ENCODE measurements at places on chromosomes 6 and 20. TPM values are rescaled to one million over a fixed set of nuclear protein-coding genes. Genes with fewer than 3 reads are reported as not detected.

- no peak for DNase-seq
Measured at GRCh38 chr6:30813631-30814145, 69.3 kb upstream of the IER3 start.

DNA sequence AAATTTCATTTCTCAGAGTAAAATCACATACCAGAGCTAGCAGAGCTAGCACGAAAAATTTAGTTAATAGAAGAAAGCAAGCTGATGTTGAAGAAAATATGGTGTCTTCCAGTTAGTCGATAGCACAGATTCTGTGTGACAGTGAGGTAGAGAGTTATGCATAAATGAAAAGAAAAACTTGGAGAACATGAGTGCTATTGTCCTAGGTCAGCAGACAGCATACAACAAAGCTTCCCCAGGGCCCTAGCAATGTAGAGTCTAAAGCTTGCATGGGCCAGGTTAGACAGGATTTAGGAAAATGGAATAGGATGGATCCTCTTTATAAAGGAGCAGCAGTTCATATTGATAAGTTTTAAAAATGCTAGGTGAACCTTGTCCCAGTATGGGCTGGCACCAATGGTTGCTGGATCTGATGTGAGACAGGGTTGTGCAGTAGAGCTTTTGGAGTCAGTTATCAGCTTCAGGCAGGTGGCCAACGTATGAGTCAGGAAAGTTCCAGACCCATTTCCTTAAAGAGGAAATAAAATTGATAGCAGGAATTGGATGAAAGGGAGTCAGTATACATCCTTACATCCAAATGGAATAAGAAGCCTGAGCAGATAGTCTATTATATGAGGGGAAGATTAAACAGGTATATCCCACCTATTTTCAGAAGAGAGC, 277.2 kb downstream of the FRK start:
- DNase-seq = peak; percentile 8

GRCh38 chr6:73860303-73860702, 164.3 kb downstream of the CD109 start:
- DNase-seq = no peak

DNA sequence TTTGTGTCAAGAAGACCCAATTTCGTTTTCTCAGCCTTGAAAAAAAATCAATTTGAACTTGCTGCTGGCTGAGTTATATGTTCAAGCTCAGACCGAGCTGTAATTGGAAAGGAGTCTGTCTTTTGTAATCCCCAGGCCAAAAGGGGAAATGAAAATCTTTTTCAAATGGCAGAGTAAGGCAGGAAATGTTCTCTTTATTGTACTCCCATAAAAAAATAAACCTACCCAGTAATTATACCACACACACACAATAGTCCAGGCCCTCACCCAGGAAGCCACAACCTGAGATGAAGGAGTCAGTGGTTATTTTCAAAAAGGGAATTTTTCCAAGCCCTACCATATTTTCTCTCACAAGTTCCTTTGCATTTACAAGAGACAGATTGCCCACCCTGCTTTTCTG, 45.3 kb downstream of the CLIC5 start:
- no peak for DNase-seq

DNA sequence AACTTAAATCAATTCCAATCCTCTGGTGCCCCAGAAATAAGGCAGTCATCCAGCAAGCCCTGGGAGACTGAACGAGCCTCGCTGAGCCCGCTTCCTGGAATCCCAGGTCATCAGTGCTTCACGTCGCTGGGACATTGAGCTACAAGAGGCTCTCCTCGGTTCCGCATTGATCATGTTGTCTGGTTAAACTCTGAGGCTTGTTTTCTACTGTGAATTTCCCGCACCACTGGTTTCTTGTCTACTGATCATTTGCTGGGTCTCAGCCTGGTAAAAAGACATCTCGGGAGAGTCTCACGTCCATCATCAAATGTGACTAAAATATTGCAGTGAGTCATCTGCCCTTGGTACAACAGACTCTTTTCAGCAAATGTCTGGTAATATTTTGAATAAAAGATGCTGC, 569.2 kb downstream of the QKI start:
- no peak for DNase-seq

GRCh38 chr6:145643760-145644159, 91.6 kb downstream of the EPM2A start:
- peak; percentile 7 for DNase-seq

GRCh38 chr6:161963634-161964234, 689.9 kb upstream of the AGPAT4 start:
- DNase-seq = no peak

- DNase-seq = peak; percentile 77
Measured at GRCh38 chr20:41249411-41250281, 67.9 kb downstream of the ZHX3 start.

GRCh38 chr20:61343934-61344333, 91.9 kb downstream of the CDH4 start:
- DNase-seq = no peak

DNA sequence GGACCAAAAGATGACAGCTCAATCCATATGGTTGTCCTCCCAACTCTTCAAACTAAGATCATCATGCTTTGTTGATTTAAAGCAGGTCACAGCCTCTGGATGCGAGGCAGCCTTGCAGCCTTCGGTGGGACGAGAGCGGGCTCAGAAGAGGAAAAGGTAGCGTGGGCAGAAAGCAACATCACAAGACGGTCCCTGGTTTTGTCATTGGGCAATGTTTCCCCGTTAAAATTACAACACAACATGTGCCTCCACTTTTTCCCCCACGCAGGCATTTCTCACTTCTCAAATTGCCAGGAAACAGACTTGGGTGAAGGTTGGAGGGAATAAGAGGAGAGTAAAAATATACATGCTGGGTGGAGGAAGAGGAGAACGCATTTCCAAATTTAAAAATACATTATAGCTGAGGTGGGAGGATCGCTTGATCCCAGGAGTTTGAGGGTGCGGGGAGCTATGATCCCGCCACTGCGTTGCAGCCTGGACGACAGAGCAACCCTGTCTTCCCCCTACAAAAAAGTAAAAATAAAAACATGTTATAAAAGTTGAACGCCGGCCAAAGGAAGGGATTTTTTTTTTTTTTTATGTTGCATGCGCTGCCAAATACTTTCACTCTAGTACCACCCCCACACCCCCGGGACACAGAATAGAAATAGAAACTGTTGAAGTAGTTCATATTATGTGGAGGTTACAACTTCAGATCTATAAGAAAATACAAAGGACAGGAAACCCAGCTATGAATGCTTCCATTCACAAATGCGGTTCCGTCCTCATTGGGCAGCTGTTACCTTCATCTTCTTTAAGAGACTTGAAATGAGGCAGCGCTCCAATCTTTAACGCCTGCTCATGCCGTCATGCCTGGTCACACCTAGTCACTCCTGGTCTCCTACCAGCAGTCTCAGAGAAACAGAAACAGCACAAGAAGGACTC, 13.9 kb upstream of the NAA20 start:
- DNase-seq = no peak

- DNase-seq = peak; percentile 85
Measured at GRCh38 chr6:27145731-27146455, 101.6 kb upstream of the PRSS16 start.

DNA sequence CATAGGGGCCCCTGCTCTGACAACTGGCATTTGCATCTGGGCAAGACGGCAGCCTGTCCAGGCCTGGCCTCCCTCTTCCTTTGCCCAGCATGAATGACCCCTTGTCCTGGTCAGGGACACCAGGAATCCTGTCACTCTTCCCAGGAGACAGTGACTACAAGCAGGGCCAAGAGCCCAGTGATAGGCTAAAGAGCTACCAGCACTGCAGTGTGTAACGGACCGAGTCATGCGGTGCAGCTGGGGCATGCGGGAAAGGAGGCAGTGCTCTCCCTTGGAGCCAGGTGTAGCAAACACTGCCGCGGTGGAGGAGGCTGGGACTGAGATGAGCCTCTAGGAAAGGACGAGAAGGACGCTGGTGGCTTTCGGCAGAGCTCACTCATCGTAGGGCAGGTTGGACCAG, 38.7 kb upstream of the DSP start:
- no peak for DNase-seq

DNA sequence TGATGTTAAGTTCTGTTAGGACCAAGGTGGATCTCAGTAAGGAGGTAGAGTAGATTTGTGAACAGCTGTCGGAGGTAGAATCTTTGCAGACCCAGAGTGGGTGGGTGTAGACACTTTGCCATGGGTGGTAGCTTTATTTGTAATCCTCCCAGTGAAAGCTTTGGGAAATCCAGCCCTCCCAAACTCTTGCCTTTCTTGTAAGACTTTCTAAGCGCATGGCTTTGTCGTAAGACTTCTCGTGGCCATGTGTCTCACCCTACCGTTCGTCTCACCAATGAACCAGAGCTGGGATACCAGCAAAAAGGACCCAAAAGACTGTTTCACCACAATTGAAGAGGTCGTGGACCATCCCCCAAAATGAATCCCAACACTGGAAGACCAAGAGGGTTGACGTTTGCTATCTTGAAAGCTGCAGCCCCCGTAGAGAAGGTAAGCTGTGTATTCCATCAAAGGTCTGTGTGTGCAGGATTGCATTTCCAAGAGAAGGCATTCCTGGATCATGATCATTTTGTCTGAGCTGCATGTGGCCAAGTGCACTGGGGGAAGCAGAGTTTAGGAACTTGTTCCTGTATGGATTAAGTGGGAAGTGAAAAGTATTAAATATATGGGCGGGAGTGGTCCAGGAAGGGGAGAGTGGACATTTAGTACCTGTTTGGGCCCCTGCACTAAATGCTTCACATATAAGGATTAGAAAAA, 5.8 kb upstream of the TMEM14A start:
- DNase-seq = no peak

DNA sequence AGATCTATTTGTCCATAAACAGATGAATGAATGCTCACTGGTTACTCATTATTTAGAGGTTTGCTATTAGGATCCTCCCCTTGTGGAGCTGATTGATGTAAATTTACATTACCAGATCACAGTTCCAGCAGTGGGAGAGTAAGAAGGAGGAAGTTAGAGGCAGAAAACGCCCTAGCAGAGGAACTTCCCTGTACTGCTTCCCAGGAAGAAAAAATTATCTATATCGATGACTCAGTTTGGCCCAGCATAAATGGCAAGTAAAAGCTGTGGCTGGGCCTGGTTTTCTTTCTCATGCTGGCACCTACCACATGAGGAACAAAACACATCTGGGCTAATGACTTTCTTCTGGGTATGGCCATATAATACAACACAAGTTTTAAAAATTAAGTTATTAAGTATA, 35.7 kb downstream of the DNAAF9 start:
- no peak for DNase-seq

GRCh38 chr6:6612308-6612707, 23.8 kb downstream of the LY86 start:
- no peak for DNase-seq

DNA sequence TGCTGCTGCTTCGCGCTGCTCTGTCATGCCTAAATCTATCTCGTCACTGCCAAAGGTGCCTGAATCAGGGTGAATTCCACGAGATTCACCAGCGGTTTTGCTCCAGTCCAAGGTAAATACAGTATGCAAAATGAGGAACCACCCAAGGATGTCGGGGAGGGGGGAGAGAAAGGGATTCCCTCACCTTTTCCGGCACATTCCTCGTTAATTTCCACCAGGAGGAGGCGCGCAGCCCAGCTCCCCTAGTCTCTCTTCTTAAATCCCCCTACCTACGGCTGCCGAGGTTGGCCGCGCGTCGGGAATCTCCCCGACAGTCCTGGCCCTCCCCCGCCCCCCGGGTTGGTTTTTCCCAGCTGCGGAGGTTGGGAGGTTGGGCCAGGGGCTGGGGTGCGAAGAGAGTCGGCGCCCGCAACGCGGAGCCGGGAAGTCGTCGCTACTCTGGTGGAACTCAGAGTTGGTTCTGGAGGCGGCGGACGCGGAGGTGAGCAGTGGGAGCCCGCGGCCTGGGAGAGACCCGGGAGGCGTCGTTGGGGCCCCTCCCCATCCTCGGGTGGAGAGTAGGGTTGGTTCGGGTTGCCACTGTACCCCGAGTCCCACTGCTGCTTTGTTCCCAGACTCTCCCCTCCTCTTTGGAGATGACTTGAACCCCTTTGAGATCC, at the start of gene TPBG:
Gene TPBG (plus strand): TSS at position 390 of the 659 bp plus-strand sequence. CDS start 1,145 bp downstream, outside the sequence.
- peak; percentile 80 for DNase-seq

DNA sequence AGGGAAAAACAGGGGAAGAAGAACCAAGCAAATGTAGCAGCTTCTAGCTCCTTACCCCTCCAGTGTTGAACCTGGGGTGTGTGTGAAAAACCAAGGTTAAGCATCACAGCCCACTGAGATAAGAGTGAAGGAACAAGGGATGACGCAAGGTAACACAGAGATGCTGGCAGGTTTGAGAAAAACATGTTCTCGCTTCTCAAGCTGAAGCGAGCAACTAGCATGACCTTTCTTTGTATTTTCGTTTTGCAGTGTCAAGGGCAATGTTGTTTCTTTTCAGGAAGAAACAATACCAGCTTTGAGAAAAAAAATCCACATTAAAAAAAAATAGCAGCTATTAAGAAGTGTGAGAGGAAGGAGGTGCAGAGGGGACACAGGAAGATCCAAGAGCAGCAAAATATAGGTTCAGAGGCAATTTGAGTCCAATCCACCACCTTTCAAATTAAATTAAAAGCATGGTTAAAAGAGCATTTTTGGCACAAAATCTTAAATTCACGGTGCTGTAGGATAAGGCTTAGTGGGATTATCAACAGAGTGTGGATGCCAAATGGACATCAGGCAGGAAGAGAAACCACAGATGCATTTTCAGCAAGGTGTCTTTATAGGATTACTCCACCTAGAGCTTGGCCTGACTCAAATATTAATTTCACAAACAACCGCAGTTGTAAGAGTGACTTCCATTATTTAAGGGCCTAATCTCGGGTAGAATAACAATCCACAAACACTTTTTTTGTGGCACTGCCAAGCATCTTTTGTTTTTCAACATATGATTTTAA, 70.9 kb downstream of the SYNE1 start:
- no peak for DNase-seq

The CLDN20 gene
- total RNA-seq = not detected

The FABP7 gene
- 0.27 TPM for total RNA-seq

The RRBP1 gene
- total RNA-seq = 109 TPM

The SLC17A2 gene
- not detected for total RNA-seq

The FUT9 gene
- not detected for total RNA-seq

The ZSCAN26 gene
- total RNA-seq = 10.1 TPM

The TNXB gene
- 0.31 TPM for total RNA-seq
